ENCODE measurements at places on chromosomes 7 and 10.
A peak's percentile ranks its signal among the peaks of the same experiment; 100 is the strongest.

DNA sequence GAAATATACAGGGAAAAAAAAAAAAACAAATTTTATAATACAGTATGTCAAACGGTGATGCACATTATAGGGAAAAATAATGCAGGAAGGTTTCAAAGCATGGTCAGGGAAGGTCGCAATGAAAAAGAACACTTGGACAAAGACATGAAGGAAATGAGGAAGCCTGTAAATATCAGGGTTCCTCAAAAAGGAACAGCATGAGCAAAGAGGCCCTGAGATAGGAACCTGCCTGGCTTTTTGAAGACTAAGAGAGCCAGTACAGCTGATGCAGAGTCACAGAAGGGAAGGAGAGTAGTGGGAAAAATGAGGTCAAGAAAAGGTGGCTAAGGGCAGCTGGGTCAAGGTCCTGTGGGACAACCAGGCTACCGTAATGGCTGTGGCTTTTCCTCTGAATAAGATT lies 1.9 kb downstream of the VPS41 start:
- no peak for DNase-seq

GRCh38 chr10:20624642-20625041 lies 272.5 kb downstream of the NEBL start:
- no peak for DNase-seq

DNA sequence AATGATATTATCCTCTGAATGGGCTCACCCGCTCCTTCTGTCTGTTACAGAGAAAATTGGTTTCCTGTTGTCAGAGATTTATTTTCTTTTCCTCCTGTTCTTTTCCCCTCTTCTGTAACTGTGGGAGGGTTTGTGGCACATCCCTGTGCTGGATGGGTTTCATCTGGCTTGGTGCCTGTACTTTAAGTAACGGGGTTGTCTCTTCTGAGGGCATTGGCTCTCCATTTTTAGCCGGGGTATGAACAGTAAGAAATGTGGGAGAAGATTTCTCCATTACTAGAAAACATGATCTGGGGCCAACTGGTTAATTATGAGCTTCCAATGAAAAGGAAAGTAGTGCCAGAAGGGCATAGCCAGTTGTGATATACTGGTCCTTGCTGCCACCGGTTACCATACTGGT lies 142.6 kb downstream of the SND1 start:
- DNase-seq: peak; percentile 62

DNA sequence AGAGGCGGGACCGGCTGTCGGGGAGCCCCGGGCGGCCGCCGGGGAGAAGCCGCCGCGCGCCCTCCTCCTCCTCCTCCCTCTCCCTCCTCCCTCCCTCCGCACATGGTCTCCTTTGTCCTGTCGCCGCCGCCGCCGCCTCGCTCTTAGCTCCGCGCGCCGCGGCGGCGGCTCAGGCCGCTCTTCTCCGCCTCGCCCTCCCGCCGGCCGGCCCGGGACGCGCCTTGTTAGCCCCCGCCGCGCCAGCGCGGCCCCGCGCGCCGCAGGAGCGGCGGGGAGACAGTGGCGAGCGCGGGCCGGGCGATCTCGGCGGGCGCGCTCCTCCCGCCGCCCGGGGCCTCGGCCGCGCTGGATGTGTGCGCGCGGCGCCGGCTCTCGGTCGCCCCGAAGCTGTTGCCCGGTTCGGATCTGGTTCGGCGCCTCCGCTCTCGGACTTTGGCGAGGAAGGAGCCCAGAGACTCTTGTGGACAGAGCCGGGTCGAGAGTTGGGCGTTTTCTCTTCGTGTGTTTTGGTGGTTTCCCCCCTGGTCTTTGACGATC lies 437.4 kb upstream of the GALNT17 start:
- no peak for DNase-seq

DNA sequence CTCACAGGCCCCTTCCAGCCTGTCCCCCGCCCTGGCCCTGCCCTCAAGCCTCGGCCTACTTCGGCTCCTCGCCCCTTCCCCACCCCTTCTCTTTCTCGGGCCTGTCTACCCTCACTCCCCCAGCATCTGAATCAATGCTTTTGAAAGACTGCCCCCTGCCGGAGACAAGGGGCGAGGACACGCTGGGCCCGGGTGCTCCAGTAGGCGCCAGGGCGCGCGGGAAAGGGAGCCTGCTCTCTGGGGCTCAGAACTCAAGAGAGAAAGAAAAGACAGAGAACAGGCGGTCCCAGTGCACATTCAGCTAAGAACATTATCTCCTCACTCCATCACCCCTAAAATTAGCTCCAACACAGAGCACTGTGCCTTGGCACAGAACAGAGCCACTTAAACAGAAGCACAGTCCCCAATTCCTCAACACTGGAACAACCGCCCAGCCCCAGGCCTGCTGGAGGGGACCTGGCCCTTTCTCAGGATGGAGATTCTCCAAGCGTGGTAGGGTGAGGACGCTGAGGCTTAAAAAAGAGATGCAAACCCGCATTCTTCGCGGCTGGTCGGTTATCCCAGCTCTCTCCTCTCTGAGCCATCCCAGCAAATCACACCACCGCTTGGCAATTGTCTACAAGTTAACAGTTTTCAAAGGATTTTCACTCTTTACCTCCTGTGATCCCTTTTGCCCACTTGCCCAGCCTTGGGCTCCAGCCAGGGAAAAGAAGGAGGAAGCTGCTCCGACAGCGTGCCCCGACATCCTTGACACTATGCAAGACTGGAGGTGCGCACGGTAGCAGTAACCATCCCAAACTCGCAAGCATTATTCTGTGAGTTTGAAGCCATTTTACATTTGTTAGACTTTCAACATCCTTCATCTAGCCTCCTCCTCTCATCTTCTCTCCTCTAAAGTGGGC lies 2.1 kb downstream of the GIGYF1 start:
- peak; percentile 54 for DNase-seq

DNA sequence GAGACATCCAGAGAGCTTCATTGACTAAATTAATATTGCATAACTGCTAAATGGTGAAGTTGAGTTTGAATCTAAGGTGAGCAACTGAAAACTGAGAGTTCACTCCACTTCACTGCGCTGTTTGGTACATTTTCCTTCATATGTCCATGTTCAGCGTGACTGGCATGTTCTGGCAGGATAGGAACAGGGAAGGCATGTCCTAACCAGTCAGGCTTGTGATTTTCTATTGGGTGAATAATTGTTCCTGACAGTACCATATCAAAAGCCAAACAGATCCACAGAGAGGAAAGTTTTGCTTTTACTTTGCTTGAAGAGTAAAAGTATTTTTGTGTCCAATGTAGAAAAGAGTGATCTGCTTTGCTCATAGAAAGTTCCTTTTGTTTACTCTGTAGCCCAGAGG lies 53.2 kb downstream of the WDFY4 start:
- DNase-seq: no peak

DNA sequence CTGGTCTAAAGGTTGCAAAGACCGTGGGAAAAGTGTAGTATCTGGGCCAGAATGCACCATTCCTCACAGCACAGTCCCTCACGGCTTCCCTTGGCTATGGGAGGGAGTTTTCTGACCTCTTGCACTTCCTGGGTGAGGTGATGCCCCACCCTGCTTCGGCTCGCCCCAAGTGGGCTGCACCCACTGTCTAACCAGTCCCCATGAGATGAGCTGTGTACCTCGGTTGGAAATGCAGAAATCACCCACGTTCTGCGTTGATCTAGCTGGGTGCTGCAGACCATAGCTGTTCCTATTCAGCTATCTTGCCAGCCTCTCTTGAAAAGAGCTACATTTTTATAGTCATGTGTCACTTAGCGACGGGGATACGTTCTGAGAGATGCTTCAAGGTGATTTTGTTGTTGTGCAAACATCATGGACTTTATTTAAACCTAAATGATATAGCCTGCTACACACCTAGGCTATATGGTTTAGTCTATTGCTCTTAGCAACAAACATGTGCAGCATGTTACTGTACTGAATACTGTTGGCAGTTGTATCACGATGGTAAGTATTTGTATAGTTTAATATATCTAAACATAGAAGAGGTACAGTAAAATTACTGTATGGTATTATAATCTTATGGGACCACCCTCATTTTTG lies 120.0 kb downstream of the PPP1R9A start:
- no peak for DNase-seq

GRCh38 chr7:122067077-122067476 lies 77.0 kb downstream of the AASS start:
- no peak for DNase-seq

DNA sequence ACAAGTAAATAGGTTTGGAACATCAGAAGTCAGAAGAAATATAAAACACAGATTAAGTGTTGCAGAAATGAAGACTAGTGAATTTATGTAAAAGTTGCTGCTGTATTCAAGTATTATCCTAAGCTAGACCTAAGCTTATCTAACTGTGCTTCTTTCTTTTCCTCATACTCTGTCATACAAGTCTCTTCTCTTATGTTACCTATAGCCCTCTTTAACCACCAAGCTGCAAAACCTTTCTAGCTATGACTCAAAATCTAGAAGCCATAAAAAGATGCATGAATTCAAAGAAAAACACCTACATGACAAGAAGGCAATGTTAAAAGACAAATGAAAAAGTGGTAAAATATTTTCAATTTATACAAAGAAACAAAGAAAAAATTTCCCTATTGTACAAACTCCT lies 23.0 kb downstream of the DENND11 start:
- DNase-seq: no peak

GRCh38 chr7:36496576-36496975 lies 106.9 kb downstream of the ANLN start:
- no peak for DNase-seq

DNA sequence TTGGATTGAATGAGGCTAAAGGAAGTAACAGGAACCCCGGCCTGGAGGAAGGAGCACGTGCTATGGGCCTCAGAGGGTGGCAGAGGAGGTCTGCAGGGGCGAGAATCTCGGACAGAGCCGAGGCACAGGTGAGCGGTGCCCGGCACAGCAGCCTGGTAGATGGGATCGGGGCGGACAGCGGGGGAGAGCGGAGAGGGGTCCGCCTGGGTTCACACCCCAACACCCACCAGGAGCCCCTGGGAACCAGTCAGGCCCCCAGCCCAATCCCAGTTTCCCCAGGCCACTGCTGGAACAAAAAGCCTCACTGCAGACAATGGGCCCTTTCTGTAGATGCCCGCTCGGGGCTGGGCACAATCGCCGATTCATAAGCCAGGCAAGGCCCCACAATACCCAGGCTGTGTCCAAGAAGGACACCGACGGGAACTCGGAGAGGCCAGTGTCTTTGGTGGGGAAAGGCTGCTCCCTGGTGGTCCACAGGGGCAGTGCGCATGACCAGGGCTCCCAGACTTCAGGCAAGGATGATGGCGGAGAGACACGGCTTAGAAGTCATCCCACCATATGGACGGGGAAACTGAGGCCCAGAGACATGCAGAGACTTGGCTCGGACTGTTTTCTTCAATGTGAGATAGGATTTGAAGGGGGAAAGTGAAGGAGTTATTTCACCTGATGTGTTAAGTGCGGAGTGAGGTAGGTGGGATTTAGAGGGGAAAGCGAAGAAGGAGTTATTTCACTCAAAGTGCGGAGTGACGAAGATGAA lies 106.9 kb upstream of the GPR26 start:
- no peak for DNase-seq

- DNase-seq: no peak
Observed at GRCh38 chr7:93331706-93332105, 99.5 kb downstream of the VPS50 start.

DNA sequence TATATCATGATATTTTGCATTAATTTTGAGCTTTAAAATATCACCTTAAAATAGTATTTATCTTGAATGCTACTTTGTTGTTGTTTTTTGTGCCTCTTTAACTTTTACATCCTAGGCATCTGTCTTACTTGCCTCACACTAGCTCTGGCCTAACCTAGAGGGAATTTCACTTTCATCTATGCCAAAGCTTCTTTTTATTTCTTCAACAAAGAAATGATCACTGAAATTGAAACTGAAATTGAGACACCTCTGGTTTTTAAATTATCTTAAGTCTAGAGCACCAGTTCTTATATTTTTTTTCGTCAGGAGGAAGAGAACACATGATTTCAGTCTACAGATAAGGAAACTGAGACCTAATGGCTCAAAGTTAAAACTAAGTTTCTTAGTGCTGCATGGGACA lies 3.5 kb upstream of the SCIN start:
- no peak for DNase-seq

DNA sequence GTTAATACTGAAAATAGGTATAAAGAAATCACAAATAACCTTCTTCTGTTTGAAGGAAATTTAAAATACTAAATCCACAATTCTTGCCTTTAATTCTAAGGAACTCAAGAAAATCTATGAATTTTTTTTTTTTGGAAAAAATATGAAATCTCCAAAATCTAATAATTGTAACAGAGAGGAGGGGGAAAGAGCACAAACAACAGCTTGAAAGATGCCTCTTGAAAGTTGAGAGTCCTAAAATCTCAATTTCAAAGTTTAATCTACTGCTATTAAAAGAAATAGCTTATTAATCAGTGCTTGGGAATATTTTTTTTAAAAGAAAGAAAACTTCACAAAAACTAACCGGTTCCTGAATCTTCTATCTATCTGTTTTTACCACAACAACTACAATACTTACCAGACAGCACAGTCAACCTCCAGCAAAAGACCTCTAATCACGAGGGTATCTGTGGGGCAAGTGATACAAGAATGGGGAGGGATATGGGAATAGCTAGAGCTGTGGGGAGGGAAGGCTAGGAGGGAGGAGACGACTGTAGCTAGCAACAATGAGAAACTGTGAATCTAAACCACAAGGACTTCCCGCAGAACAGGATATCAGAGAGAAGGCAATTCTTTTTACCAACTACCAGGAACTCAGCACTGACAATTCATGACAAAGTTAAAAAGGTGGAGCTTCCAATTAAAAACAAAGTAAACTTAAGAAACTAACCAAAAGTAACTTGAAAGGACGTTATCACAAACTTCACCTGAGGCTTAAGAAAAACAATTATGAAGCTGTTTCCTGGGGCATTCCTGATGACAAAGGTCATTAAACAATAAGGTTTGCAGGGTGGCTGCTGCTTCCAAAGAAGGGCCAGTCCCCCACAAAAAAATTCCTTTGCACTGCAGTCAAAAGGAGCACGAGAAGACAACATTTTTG lies at the start of gene USP54:
TSS of gene USP54 (minus strand) at position 462 of the 919 bp plus-strand sequence. CDS start 15,684 bp downstream, outside the sequence.
- DNase-seq: no peak

- no peak for DNase-seq
Observed at GRCh38 chr10:14340051-14340744, 9.5 kb upstream of the FRMD4A start.

Measured in NCI-H446 treated with DMSO at 0.1 percent for 48 hours (cell line).